ENCODE measurements at places on chromosomes 7 and 10. TPM values are rescaled to one million over a fixed set of nuclear protein-coding genes. Genes with fewer than 3 reads are reported as not detected.

The TUBB8 gene
- total RNA-seq = not detected

The SEMA3D gene
- 6.8 TPM for total RNA-seq

The POM121 gene
- 13.2 TPM for total RNA-seq

The FXYD4 gene
- not detected for total RNA-seq

The DPYSL4 gene
- total RNA-seq = 6.3 TPM

The RSPH10B gene
- total RNA-seq = 0.89 TPM

The PRR15 gene
- 1.2 TPM for total RNA-seq

The CYP26A1 gene
- not detected for total RNA-seq

The MGAM2 gene
- total RNA-seq = not detected

The ASZ1 gene
- not detected for total RNA-seq

The SPDYE16 gene
- not detected for total RNA-seq

All from smooth muscle cell of the umbilical artery (primary cell).